Activated CD4-positive, CD25-positive, alpha-beta regulatory T cell (primary cell): ENCODE measurements at places on chromosomes 7 and 10.

DNA sequence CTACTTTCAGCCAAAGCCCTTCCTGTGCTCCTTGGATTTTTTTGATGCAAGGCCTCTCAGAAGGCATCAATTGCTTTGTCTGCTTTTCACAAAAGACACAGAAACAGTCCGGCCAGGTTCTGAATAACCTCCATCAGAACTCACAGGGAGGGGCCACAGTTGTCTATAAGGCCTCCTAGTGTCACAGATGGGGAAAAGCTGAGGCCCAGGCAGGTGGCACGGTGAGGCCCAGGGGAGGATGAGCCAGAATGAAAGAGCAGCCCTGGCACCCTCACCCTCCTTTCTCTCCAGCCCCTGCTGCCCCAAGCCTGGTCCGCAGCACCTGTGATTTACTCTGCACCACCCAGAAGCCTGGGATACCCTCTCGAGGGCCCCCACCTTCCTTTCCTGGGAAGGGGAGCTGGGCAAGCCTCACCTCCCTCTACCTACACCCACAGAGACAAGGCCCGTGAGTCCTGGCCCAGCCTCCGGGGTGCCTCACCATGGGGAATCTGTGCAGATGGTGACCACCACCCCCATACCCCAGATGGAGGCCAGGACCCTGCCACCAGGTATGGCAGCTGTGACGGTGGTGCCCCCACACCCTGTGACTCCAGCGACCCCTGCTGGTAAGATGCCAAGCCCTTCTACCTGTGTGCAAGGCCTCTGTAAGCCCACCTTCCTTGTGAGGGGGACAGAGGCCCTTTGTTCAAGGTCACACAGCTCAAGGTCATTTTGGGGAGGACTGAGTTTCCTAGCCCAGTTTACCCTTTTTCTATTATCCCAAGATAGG, 26.2 kb upstream of the ZNF467 start:
- peak; percentile 41 for DNase-seq

GRCh38 chr7:2196381-2197378, 36.1 kb downstream of the MAD1L1 start:
- DNase-seq, result no peak

GRCh38 chr10:131166486-131166885, 145.0 kb downstream of the TCERG1L start:
- DNase-seq, result no peak

DNA sequence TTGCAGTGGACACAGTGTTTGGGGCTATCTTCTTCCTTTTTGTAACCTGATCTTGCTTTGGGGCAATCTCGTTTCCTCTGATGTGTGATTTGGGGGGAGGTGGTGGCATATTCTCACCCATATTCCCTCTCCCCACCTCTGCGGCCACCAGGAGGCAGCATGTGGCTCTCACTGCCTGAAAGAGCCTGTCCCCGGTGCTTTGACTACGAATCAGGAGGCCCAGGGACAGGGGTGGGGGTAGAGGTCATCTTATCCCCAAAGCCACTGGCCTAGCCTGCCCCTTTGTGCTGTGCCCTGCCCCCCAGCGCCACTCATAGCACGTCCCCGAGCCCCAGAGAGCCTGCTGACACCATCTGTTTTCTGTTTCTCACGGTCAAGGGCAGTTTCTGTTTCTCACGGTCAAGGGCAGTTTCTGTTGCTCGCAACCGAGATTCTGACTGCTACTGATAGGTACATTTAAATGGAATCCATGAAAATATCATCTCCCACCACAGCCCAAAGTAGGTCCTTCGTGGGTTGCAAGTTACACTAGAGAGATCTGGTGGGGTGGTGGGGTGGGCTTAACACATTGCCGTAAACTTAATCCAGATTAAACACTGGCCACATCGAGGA, 28.2 kb downstream of the PHYH start:
- no peak for DNase-seq

- DNase-seq, result no peak
Measured at GRCh38 chr7:44158873-44159631, 17.9 kb upstream of the MYL7 start.

DNA sequence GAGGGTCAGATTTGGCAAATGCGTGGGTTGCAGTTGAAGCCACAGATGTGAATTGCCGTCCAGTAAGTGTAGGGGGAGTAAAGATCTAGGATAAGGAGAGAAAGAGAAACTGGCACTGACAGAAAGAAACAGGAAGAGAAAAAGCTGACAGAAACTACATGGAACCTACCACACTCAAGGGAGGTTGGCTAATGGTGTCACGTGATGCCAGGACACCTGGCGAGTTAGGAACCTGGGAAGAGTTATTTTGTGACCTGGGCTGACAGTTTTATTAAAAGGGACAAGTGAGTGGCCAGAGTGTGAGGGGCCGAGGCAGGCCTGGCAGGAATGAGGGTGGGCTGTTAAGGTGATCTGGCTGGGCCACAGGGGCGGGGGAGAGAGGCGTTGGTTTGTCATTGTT, 188.7 kb downstream of the ADARB2 start:
- no peak for DNase-seq

DNA sequence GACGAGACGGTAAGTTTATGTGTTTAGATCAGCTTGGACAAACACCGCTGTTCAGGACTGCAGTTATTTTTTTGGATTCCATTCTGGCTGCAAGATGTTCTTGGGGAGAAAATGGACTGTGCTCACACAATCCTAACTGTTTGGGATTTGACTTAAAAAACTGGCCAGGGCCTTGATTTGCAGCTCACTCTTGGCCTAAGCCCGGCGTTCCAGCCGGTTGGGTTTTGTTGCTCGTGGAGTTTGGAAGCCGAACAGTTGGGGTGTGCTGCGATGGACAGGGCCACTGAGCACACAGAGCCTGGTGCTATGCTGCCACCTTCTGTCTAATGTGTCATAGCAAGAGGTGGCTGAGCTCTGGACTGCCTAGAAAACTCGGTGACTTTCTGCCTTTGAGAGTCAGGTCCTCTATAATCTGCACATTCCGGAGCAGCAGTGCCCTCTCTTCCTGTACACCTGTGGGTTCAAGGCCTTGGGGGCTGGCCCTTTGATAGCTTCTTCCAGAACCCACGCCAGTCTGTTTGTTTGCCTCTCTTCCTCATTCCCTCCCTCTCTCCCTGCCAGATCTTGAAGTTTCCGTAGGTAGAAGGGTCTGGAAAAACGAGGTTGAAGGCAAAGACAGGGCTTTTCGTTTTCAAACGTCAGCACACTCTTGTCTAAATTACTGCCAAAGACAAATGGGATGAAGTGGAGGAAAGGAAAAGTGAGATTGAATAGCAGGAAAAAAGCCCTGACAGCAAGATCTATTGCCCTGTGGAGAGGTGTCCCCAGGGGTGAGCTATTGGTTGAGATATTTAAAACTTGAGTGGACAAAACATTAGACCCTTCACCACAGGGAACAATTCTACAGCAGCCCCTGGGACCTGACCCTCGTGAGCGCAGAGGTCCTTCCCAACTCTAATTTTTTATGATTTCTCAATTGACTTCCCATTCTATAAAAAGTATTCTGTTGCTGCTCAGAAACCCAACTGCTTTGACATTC, 167.5 kb upstream of the HABP2 start:
- no peak for DNase-seq

- no peak for DNase-seq
Measured at GRCh38 chr7:18866359-18867036, 250.9 kb downstream of the TWIST1 start.

- DNase-seq, result no peak
Measured at GRCh38 chr10:123869020-123869414, 22.6 kb downstream of the CPXM2 start.

- no peak for DNase-seq
Measured at GRCh38 chr10:30606313-30606712, 23.2 kb downstream of the LYZL2 start.

GRCh38 chr10:58515291-58515941, 2.7 kb downstream of the BICC1 start:
- no peak for DNase-seq

GRCh38 chr7:83486957-83487356, 162.0 kb downstream of the SEMA3E start:
- no peak for DNase-seq

- no peak for DNase-seq
Measured at GRCh38 chr10:71788954-71789353, 15.6 kb upstream of the VSIR start.

GRCh38 chr10:101041252-101041761, 10.3 kb downstream of the SFXN3 start:
- peak; percentile 51 for DNase-seq

DNA sequence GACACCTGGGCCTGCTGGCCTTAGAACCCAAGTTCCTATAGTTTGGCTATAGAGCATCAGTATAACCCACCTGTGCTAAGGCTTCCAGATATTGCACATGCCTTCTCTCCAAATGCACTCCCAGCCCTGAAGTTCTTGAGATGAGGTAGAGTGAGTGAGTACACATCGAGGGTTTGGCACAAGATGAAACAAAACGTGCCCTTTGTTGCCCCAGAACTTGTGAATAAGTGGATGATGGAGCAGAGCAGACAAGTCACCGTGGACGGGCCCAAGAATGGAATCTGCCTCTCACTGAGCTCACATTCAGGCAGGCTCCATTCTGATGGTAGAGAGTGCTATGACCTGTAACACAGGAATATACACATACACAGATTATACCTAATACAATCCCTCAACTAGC, 73.0 kb upstream of the STK17A start:
- no peak for DNase-seq

DNA sequence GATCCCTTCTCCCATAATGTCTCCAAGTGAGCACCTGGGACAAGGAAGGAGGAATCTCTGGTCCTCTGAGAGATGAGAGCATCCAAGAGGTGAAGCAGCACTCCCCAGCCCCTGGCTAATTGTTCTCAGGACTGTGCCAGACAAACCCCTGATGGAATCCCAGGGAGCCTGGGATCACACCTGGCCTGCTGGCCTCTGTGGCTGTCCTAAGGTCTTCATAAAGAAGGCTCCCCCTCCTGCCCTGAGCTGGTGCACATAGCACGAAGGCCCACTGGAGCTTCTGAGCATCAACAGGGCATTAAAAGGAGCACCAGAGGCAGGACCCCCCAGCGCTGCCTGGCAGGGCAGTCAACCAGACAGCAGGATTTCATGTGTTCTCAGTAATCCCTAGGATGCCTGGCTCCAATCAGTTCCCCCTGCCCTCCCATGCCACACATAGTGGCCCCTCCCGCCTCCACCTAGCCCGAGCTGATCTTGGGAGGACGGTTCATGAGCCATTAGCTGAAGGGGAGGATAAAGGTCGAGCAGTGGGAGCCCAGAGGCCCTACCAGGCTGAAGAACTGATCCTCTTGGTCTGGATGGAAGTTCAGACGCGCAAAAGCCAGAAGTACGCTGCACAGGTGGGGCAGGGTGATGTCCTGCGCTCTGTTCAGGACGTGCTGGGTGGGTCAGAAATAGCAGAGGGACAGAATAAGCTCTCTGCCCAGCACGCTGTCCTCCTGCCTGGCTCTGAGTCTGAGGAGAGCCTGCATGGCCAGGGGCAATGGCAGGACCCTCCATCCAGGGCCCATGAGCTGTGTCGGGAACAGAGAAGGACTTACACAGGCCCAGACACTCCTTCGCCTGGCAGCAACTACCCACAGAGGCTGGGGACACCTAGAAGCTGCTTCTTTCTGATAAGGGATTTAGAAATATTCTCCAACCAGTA, 8.4 kb downstream of the TBRG4 start:
- DNase-seq, result no peak

- no peak for DNase-seq
Measured at GRCh38 chr7:151925446-151926335, 30.6 kb upstream of the GALNTL5 start.

DNA sequence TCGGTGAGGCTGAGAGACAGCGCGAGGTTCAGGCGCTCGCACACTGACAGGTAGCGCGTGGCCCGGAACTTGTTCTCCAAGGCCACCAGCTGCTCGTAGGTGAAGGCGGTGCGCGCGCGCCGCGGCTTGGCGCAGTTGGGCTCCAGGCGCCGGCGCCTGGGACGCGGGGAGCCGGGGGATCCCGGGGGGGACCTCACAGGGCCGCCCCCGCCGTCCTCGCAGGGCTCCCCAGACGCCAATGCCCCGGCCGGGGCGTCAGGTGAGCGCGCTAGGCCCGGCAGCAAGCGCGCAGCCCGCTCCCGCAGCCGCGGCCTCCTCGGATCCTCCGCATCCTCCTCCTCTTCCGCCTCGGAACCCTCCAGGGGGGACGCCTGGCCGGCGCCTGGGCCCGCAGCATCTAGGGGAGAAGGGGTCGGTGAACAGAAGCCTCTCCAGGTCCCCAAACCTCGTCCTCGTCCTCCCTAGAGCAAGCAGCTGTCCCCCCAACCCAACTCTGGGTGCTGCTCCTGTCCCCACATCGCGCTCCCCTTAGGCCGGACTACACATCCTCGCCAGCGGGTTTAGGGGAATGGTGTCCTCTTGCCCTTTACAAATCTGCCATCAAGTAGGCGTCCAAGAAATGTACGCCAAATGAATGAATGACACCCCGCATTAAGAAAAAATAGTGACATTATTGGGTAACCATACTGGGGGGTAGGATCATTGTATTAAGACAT, 1.9 kb downstream of the NKX1-2 start:
- no peak for DNase-seq
